ENCODE measurements at places on chromosomes 3 and 15.
A peak's percentile ranks its signal among the peaks of the same experiment; 100 is the strongest.

GRCh38 chr15:29921130-29921601 is 98.9 kb upstream of the TJP1 start:
- no peak for DNase-seq

GRCh38 chr3:196894557-196895295 is 27.0 kb downstream of the SENP5 start:
- DNase-seq: no peak

- no peak for DNase-seq
Measured at GRCh38 chr3:85171976-85172375, 213.2 kb downstream of the CADM2 start.

DNA sequence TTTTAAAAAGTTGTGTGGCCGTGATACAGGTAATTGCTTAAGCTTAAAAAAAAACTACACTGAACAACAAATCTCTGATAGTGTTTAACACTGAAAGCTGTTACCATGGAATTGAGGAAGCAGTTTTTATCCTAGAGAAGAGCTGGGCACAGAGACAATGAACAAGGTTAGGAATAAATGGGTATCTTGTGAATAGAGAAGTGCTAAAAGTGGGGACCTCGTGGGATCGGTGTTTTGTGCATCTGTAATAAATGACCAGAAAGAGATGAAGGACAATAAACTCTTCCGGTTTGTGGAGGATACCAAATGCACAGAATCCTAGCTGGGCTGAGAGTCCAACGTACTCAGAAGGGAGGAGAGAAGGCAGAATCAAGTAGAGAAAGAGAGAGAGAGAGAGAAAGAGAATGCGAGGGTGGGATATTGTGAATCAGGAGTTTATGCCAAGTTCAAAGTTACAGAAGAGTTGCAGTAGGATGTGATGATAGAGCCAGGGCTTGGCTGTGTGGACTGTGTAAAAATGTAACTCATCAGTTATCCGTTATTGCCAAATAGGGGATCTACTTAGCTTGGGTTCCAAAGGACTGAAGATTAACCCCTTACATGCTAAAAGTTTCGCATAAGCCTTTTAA is 148.9 kb downstream of the IL20RB start:
- no peak for DNase-seq

- DNase-seq: no peak
Measured at GRCh38 chr3:179046497-179047353, 24.9 kb downstream of the ZMAT3 start.

DNA sequence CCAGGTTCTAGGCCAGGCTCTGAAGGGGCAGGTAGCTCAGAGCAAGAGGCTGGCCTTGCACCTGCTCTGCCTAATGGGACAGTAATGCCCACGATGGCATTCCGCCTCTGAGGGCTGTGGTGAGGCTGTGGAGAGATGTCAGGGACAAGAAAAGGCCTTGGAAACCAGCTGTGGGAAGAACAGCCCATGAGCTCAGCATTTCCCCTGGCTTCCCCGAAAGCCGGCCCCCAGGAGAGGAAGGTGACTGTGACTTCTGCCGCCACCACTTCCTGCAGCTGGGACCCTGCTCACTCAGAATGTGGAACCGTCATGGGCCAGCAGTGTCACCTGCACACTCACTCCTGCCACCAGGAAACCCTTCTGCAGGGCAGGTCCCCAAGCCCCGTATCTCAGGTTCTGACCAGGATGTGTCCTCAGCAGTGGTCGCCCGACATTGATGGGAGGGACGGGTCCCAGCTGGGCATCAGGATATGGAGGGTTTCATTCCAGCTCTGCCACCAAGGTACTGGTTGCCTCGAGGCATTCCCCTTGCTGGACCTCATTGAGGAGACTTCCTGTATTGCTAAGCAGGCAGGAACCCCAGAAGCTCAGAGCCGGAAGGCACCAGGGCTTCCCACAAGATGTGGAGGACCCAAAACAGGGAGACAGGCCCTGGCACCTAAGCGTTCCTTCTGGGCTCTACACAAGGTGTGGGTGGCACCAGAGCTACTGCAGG is 30.7 kb downstream of the SEMA7A start:
- no peak for DNase-seq

DNA sequence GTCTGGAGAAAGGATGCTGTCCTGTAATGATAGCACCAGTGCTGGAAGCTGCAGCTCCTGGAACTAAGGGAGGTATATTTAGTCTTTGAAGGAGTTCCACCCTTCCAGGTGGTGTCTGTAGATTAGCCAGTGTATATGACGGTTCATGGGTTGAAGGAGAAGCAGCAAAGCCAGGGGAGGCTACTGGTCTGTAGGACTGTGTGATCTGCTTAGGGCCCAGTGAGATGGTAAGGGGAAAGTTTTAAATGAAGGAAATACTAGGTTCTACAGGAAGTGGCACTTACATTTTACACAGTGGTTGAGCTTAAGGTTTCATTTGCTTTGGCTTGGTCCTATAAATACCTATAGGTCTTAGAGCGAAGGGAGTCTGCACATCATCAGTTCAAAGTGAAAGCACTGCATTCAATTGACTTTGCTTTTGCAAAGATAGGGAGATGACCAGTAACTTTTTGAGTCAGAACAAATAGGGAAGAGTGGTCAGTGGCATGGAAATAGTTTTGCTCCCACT is 5.6 kb downstream of the SLC25A38 start:
- no peak for DNase-seq

DNA sequence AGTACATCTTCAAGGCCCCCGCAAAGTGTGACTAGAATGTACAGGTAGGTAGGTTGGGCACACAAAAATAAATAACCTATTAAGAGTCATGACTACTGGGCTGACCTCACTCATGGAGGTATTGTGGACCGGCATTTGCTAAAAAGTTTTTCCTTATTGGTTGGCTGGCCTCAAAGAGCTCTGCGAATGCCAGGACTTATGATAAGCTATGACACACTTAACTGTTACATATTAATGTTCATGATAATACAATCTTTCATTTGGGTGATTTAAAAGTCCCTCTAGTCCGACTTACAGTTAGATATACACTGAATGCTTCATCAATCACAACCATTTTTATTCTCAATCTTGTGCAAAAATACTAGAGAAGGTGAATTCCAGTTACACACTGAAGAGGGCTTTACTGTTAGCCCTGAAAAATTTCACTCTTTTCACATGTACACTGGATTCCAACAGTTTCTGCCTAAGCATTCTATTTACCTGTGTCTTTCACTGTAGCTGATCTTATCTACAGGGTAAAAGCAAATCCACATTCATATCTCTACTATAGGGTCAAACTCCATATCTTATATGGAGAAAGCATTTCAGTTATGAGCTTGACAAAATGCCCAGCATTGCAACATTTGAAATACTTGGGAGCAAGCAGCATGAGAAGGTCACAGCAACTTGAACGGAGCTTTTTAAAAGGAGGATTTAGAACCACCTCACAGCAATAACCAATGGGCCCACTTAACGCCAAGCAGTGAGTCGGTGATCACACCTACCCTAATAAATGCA is 329.1 kb downstream of the FOXP1 start:
- no peak for DNase-seq

GRCh38 chr15:90871139-90871715 is 2.8 kb downstream of the FURIN start:
- DNase-seq: peak; percentile 24

DNA sequence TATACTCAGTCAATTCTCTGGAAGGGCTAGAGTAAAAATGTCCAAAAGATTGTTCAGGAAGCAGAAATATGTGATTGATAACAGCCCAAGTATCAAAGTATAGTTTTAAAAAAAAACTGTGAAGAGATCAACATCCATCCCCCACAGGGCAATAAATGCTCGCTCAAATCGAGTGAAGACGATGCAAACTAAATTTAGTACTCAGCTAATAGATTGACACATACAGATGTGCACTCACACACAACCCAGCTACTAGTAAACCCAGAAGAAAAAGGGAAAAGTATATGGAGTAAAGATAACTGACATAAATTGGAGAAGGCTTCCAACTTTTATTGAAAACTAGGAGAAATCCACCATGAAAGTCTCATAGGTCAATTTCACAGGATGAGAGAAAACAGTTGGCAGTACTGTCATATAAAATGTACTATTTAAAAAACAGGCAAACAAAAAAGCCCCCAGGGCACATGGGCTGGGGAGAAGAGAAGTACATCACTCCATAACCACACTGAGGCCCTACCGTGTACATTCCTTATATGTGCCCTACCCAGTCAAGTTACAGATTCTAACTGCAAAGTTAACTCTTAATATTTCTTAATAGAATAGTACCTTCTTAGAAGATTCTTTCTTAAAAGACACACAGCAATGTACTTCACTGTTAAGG is 125.7 kb downstream of the TBL1XR1 start:
- DNase-seq: no peak

DNA sequence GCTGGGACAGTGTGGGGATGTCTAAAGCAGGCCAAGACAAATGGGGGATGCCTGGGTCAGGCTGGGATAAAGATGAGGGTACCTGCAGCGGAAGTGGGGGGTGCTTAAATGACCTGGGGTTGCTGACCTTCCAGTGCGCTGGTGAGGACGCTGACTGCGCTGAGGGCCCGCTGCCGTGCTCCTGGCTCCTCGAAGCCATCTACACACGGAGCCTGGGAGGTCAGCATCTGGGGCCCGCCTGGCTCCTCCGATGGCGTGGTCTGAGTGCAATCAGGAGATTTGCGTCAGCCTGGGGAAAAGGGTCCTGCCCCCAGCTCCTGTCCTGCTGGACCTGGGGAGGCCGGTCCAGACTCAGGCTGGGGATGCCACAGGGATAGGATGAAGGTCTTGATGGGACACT is 50.7 kb downstream of the SCN5A start:
- DNase-seq: no peak

- peak; percentile 51 for DNase-seq
Measured at GRCh38 chr3:49839193-49839809, 17.1 kb downstream of the TRAIP start.

- no peak for DNase-seq
Measured at GRCh38 chr3:163175970-163176369, 1679.4 kb downstream of the OTOL1 start.

GRCh38 chr3:154151969-154152368 is 30.8 kb downstream of the ARHGEF26 start:
- DNase-seq: no peak

DNA sequence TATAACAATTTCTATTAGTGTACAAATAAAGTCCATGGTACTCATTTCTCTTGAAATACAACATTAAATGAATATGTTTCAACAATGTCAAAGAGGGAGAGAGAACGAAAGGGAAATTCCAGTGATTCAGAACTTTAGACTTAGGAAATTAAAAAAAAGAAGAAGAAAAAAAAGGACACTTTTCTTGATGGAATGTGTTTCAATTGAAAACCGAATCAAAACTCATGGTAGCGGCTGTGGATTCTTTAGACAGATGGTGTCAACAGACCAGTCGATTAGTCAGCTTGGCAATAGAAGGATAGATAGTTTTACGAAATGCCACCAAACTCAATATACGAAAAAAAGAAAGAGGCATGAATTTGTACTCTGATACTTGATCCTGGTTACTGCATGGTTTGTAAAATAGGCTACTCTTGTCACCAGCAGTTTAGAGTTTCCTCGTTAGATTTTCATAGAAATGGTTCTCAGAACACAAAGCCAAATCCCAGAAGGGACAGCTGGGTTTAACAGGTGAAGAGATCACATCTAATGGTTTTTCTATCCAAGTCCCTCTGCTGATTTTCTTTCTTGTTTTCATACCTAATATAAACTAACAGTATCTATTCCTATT is 793.5 kb downstream of the ROBO1 start:
- no peak for DNase-seq

DNA sequence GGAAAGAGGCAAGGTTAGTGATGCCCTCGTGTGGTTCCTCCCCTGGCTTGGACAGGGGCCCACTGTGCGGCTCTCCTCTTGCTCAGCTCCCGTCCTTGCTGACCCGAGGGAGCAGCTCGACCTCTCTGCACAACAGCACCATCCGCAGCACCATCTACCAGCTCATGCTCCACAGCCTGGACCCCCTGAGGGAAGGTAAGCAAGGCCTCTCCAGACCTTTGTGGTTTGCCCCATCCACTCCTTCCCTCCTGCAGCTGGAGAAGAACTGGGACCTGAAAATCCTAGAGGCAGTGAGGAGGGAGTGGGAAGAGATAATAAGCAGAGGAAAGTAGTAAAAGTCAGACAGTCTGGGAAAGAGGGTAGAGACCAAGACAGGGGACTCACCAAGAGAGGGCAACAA is 17.8 kb downstream of the SLC24A1 start:
- no peak for DNase-seq

- no peak for DNase-seq
Measured at GRCh38 chr3:106675451-106675850, 701.8 kb upstream of the CCDC54 start.

DNA sequence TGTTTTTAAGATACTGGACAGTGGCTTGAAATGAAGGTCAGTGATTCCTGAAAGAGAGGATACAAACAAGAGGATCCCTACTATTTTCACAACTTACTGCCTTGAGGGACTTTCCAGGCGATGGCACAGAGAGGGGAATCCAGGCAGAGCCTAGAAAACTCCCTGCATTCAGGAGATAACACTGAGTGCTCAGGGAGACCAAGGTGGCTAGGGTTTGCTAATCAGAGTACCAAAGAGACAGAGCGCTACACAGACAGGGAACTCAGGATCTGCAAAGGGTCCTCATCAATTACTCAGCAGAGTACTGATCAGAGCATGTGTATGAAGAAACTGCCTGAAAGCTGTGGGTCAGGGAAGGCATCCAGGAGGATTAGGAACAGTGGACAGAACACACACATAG is 11.7 kb upstream of the MRPS22 start:
- no peak for DNase-seq

DNA sequence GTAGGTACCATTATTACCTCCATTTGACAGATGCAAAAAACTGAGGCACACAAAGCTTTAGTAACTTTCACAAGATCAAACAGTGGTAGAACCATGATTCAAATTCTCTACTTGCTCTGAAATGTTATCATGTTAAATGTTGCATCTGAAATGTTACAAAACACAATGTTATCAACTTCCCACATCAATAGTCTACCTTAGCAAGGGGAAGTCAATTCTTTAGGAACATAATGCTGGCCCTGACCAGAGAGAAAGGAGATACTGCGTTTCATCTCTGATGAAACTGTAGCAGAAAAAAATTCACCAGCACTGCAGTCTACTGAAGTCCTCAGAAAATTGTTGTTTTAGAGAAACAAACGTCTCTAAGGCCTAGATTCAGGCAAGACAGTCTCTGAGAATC is 174.1 kb downstream of the SATB1 start:
- DNase-seq: no peak

GRCh38 chr15:74776821-74777768 is 4.8 kb upstream of the CSK start:
- peak; percentile 35 for DNase-seq

- peak; percentile 64 for DNase-seq
Measured at GRCh38 chr3:47381317-47382157, 716 bp downstream of the PTPN23 start.

DNA sequence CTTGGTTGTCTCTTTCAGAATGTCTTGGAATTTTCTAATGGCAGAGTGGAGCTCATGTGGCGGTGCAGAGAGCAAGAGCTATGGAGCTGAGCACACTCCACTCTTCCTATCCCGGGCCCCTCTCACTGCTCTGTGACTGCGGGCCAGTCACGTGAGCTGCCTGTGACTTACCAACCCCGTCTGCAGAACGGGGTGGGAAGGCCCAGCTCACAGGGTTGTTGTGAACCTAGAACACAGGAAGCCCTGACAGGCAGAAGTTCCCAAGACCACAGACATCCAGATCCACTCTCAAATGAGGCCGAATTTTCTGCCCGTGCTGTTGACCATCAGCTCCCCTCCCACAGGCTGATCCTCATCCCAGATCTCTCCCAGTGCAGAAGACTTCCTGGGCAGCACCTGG is 35.5 kb upstream of the PLXNA1 start:
- DNase-seq: no peak

- DNase-seq: no peak
Measured at GRCh38 chr15:80466543-80466942, 62.4 kb downstream of the ARNT2 start.

Data from hippocampal formation (tissue), 2 donors.